ENCODE measurements at places on chromosomes 1 and 21.

GRCh38 chr1:74470936-74471335 is 41.5 kb downstream of the LRRC53 start:
- DNase-seq: no peak

GRCh38 chr1:187197685-187198084 is 368.9 kb downstream of the PLA2G4A start:
- DNase-seq: no peak

GRCh38 chr1:215466361-215466760 is 100.7 kb upstream of the KCTD3 start:
- no peak for DNase-seq

DNA sequence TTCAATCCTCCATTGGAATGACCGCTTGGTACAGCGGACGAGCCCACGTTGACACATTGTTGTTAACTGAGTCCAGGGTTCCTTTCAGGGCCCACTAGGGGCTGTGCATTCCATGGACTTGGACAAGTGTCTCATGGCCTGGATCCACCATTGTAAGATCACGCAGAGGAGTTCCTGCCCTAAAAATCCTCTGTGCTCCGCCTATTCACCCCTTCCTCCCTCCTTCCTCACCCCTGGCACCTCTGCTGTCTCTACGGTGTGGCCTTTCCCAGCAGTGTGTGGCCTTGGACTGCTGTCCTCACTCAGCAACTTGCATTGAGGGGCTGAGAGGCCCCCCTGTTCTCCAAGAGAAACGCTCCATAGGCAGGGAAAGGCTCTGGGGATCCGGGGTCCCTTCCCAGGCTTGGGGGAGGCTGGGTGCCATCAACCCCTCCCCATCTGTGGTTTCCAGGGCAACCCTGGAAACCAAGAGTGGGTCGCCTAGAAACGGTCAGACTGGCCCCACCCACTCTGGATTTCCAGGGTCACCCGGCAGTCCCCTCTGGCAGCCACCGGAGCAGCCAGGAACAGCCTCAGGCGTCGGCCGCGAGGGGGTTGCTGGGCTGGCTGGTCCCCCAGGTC is 50.9 kb downstream of the MEGF6 start:
- no peak for DNase-seq

- no peak for DNase-seq
These were observed 34.0 kb upstream of the CTPS1 start for GRCh38 chr1:40945491-40945973.

DNA sequence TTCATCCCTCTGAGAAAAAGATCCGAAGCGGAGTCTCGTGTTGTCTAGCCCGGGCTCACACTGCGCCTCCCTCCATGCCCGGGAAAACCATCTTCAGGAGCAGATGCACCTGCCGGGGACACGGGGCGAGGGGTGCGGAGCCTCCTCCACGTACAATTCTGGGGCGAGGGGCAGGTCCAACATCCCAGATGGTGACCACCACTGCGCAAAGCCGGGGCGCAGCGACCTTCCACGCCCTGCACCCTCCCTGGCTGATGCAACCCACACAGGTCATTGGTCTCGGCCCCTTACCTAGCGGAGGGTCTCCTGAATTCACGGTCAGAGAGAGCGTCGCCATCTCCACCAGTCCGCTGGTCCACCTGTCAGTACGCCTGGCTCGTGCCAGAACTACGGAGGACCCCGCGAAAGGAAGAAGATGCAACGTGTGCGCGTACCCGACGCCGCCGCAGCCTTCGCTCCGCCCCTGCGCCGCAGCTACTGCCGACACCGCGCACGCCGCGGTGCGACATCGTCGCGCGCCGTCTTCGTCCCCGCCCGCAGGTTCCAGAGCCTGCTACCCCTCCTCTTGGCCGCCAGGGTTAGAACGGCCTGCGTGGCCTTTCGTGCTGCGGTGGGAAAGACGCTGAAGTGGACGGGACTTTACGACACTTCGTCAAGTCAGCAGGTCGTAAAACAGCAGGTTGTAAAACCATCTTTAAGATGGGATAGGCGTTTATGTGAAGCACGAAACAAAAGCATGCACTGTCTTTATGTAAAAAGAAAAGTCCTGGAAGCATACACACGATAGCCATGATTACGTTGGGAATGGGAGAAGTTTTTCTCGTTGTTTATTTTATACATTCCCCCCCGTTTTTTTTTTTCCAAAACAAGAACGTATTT is at the start of gene EPRS1:
Gene EPRS1 (minus strand): TSS at position 454 of the 879 bp plus-strand sequence. CDS start 117 bp downstream, at position 337.
- DNase-seq: peak; percentile 96

- no peak for DNase-seq
These were observed 91.2 kb downstream of the AJAP1 start for GRCh38 chr1:4745560-4745959.

DNA sequence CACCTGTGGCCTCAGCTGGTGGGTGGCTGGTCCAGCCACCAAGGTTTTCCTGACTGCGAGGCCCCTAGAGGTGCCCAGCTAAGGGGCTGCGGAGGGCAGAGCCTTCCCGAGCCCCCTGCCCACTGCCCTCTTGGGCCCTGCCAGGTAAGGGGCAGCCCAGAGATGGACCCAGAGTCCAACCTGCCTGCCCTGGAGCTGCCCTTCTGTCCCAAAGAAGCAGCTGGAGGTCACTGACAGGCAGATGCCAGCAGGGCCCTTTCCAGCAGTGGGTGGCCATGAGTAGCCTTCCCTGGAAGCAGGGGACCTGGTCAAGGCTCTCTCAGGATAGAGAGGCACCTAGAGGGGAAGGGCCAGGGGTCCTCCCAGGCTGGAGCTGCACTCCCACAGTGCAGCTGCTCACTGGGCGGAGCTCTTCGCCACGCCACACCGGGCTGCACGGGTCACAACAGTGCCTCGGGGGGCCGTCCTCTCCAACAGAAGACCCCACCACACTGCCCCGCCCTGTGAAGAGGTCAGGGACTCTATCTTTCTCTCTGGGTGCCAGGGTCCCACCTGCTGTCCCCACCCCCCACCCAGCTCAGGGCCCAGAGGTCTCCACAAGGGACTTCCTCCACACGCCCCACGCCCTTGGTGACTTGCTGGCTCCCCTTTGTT is 10.9 kb upstream of the GNB1 start:
- no peak for DNase-seq

DNA sequence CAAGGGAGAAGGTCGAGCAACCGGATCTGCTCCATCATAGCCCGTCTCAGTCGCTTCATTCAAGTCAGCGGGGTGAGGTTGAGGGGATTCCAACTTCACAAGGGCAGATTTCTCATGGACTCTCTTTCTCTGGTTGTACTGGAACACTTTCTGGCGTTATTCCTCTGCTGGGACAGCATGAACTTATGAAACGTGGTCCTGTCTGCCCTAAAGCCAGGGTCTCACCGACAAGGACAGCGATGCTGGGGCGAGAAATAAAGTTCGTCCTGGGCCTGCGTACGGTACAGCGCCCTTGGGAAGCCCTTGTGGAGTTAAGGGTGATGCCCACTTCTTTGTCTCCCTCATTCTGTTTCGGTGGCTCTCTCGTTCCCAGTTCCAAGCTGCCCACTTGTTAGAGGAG is 1.3 kb upstream of the FLVCR1 start:
- DNase-seq: no peak

DNA sequence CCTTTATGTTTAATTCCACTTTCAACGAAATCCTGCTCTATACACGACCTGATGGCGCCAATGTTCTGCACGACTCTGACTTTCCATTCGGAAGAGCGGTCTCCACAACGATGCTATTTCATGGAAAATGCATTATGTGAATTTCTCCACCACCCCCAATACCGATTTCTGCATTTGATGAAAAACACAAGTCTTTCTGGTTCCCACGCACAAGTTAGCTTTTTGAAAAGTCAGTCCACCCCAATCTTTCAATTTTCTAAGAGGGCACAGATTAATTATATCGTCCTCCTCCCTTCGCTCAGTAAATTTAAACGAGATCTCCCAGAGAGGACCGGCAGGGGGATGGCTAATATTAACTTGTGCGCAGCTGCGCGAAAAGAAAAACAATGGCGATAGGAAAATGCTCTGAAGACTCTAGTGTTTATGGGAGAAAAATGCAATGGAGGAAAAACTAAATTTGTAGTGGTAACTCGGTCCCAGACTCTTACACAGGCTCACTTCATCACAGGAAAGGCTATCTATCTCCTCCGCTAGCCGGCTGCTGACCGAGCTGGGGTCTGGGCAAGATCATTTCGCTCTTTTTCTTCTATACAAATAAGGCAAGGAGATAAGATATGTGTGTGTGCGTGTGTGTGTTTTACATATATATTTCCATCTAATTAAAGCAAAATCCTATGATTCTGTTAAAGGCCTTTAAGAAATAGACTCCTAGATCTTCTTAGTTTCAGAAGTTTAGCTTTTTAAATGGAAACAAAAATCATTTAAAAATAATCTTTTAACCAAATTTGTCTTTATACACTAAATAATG is 1.2 kb upstream of the LHX8 start:
- no peak for DNase-seq

DNA sequence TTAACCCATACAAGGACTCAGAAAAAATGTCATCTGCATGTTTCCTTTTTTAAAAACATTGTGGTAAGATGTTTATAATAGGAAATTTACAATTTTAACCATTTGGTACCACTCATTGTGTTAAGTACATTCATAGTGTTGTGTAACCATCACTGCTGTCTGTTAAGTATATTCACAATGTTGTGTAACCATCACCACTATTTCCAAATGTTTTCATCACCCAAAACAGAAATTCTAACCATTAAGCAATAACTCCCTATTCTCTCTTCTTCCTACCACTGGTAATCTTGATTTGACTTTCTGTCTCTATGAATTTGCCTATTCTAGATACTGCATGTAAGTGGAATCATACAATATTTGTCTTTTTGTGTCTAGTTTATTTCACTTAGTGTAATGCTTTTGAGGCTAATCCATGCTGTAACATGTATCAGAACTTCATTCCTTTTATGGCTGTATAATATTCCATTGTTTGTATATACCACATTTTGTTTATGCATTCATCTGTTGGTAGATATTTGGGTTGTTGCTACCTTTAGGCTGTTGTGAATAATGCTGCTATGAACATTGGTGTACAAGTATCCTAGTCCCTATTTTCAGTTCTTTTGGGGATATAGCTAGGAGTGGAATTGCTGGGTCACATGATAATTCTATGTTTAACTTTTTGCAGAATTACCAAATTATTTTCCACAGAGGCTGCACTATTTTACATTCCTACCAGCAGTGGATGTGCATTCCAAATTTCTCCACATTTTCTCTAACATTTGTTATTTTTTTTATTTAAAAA is 14.1 kb downstream of the HIPK1 start:
- DNase-seq: no peak

DNA sequence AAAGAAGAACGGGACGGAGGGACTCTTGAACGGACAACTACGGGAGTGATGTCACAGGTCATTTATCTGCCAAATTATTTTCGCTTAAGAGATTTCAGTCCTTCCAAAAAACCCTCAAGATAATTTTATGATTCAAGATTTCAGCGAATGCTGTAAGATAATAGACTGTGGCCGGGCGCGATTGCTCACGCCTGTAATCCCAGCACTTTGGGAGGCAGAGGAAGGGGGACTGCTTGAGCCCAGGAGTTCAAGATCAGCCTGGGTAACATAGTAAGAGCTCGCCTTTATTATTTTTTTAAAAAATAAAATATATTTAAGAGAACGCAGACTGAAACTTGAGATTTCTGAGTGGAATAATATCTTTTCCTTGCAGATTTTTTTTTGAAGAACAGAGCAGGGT is 609 bp downstream of the RWDD2B start:
- DNase-seq: no peak

DNA sequence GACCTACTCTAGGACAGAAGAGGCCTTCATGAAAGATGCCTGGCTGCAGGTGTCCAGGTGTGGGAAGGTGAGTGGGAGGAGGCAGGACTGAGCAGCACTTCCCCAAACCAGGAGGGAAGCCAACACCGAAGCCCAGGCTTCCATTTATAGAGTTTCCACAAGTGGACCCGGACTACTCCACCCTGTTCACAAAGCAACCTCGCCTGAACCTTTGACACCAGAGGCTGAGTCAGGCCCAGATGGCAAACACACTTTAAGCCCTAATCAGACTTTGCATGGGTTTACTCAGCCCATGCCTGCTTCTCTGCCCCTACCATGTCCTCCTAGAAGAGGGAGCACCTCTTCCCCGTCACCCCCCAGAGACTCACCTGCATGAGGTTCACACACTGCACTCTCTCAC is 14.0 kb downstream of the PRR9 start:
- no peak for DNase-seq

DNA sequence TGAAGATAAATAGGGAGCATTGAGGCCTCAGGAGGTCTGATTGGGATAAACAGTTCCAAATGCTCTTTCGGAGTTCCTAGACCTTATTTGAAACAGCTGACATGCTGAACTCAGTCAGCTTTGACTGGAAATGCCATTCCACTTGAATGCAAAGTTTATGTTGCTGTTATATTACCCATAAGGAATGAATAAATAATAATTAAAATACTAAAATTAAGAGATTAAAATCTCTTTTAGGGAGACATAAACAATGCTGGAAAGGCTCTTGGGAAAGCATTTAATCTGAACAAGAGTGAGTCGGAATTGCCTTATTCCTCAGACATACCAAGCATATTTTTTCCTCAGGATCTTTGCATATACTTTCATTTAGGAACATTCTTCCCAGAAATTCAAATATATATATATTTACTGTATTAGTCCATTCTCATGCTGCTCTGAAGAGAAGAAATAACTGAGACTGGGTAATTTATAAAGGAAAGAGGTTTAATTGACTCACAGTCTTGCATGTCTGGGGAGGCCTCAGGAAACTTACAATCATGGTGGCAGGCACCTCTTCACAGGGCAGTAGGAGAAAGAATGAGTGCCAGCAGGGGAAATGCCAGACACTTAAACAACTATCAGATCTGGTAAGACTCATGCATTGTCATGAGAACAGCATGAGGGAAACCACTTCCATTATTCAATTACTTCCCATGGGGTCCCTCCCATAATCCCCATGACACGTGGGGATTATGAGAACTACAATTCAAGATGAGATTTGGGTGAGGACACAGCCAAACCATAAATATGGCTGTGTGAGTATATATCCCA is 318.2 kb upstream of the PLXNA2 start:
- no peak for DNase-seq

DNA sequence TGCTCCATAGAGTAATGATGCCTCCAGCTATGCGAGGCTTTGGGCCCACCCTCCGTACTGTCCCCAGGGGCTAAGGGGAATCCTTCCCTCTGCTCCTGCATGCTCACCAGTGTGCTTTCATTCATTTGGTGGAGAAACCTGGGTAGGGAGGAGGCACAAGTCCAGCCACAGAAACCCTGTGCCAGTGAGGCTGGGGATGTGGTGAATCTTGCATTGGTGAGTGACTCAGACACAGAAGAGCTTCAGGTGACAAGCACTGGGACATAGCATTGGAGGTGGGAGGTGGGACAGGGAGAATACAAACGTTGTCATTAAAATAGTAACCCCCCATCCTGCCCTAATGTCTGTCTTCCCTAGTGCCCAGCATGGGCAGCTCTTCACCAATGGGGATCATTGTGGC is 5.2 kb downstream of the FCGR2A start:
- DNase-seq: no peak

- no peak for DNase-seq
These were observed 1.5 kb upstream of the FCRLA start for GRCh38 chr1:161705537-161705936.
